Cardiac fibroblast (primary cell): ENCODE measurements at places on chromosomes 6 and 20.

DNA sequence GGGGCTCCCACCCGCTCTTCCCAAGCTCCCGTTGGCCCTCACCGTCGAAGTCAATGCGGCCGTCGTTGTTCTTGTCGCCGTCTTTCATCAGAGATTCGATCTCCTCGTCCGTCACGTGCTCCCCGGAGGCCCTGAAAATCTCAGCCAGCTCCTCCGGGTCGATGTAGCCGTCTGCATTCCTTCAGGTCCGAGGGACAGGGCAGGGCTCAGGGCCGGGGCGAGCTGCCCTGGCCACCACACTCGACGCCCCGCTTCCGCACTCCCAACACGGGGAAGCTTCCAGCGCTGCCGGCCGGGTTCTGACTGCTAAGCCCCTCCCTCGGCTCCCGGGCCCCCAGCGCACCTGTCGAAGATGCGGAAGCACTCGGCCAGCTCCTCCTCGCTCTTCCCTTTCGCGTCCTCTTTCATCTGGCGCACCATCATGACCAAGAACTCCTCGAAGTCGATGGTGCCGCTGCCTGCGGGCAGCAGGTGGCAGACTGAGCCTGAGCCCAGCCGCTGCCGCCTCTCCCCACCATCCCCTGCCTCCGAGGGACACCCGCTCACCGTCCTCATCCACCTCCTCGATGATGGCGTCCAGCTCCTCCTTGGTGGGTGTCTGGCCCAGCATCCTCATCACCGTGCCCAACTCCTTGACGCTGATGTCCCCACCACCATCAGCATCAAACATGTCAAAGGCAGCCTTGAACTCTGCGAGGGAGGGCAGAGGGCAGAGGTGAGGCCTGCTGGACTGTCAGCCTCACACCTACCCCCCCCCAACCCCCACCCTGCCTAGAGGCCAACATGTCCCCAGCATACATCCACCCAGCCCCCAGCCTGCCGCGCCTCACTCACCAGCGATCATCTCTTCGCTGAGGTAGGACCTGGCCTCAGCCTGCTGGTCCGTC is 2.9 kb downstream of the TNNC2 start:
- peak; percentile 50 for DNase-seq

DNA sequence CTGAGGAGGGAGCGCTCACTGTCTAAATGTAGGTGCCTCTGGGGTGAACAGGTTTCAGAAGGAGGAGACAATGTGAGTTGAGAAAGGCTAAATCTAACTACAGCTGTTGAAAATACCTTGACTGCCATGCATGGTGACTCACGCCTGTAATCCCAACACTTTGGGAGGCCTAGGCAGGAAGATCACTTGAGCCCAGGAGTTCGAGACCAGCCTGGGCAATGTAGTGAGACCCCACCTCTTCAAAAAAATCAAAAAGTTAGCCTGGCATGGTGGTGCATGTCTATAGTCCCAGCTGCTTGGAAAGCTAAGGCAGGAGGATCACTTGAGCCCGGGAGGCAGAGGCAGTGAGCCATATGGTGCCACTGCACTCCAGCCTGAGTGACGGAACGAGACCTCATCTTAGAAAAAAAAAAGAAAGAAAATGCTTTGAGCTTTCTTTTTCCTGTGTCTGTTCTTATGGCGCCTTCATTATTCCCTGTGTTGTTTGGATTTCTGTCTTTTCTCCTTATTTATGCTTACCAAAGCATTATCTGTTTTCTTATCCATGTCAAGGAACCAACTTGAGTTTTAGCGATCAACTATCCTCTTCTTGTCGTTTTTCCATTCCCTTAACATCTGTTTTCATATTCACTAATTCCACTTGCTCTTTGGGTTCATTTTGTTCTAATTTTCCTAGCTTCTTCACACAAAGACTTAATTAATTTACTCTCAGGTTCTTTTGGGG is 8.5 kb downstream of the SLC2A10 start:
- DNase-seq = no peak

- no peak for DNase-seq
Observed at GRCh38 chr6:53974941-53975340, 136.3 kb upstream of the MLIP start.

GRCh38 chr6:31122791-31123706 is 2.8 kb upstream of the CDSN start:
- peak; percentile 94 for DNase-seq

DNA sequence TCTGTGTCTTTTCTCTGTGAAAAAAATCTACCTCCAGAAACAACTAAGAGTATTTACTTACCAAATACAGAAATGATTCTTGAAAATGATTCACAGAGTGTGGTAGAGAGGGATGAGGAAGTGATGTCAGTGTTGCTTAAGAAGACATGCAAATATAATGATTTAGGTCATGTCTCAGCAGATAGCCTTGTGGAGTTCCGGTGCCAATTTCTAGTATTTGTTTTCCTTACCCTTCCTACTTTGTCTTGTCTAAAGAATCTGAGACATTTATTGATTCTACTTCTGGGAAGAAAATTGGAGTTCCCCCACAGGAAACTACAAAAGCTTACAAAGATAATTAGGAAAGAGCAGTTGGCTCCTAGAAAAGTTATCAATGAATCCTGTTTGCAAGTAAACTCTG is 68.8 kb downstream of the GJA1 start:
- peak; percentile 96 for DNase-seq

DNA sequence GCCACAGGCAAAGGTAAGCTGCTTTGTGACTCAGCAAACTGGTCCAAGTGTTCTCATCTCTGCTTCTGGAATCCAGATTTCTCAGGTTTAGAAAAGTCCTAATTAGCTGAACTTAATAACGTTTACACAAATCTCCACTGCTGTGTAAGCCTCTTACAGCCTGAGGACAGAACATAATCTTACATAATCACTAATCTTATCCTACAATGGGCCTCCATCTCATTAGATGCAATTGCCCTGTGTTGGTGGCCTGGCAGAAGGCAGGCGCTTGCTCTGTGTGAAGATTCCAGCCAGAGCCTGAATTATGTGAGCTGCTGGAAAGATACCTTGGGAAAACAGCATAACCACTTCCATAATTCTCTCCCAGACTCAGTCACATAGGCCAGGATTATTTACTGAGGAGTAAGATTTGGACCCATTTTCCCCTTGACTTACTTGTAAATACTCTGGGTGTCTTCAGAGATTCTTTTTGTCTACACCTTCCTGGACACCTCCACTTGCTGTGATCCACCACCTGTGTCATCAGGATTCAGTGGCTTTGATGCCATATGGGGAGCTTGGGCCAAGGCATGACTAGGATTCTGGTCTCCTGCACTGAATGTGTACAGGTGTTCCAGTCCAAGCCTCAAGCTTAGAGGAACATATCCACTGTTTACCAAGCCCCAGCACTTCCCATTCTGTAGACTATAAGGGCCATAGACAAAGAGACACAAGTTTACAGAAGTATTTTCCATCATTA is 104.4 kb downstream of the C6orf118 start:
- DNase-seq = no peak
